ENCODE measurements at places on chromosomes 1 and 21. TPM values are rescaled to one million over a fixed set of nuclear protein-coding genes. Genes with fewer than 3 reads are reported as not detected.

DNA sequence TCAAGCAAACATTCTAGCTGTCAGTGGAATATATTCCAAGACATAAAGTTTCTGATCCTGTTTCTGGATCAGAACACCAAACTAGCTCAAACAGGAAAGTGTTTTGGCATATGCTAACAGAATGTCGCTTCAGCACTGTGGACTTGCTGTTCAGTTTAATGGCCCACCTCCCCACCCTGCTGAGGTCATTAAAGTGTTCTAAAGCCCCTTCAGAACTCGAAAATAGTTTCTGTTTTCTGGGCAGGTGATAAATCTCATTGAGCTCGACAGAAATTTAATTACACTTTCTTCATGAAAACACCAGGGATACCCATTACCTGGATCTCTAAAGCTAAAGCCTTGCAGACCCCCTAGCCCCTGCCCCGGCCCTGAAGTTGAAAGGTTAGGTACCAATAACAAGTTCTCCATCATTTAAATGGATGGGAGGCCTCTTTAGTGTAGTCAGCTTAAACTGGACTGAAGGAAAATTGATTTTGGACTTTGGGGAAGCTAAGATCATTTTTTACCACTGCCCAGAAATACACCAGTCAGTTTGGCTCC lies 3.9 kb upstream of the C1orf105 start:
- peak overlapping the region; percentile 31 for H3K27ac ChIP-seq
- H3K27me3 ChIP-seq, result no peaks in the 10 kb centered on the region
- no peaks in the 10 kb centered on the region for H3K36me3 ChIP-seq

- peak; percentile 18 for DNase-seq
- H3K4me3 ChIP-seq, result no peak overlapping the region
- H3K36me3 ChIP-seq, result no peaks in the 10 kb centered on the region
- peaks cover 38% of the 10 kb centered on the region for H3K27me3 ChIP-seq
- no peak overlapping the region for H3K27ac ChIP-seq
Measured at GRCh38 chr1:119885903-119886783, 10.2 kb downstream of the ADAM30 start.

DNA sequence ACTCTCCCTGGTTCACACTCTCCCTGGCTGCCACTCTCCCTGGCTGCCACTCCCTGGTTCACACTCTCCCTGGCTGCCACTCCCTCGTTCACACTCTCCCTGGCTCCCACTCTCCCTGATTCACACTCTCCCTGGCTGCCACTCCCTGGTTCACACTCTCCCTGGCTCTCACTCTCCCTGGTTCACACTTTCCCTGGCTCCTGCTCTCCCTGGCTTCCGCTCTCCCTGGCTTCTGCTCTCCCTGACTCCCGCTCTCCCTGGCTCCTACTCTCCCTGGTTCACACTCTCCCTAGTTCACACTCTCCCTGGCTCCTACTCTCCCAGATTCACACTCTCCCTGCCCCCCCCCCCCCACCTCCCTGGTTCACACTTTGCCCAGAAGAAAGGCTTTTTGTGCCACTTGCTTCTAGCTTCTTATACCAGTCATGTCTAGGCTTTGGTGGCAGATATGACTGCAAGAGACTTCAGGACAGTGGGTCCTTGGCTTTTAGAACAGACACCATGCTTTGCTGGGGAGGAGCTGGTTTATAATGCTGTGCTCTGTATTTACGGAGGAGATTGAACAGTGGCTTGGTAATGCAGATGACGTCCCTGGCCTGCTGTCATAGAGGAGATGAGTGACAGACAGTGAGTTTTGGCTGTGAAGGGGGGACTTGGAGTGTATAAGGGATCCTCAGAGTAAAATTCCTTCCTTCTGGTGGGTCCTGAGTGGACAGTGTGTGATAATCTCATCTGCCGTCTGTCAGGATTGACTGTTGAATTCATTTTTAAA lies 17.0 kb downstream of the COQ8A start:
- H3K27me3 ChIP-seq, result no peaks in the 10 kb centered on the region
- no peak overlapping the region for H3K4me3 ChIP-seq
- H3K27ac ChIP-seq, result no peak overlapping the region
- H3K4me1 ChIP-seq, result no peaks in the 10 kb centered on the region
- no peak for DNase-seq

- H3K4me3 ChIP-seq, result no peak overlapping the region
- H3K27ac ChIP-seq, result no peak overlapping the region
- H3K4me1 ChIP-seq, result peaks cover 9% of the 10 kb centered on the region
- no peaks in the 10 kb centered on the region for H3K36me3 ChIP-seq
Measured at GRCh38 chr1:70355920-70356319, 1.4 kb upstream of the ANKRD13C start.

Gene DMRTA2
- not detected for total RNA-seq

DNA sequence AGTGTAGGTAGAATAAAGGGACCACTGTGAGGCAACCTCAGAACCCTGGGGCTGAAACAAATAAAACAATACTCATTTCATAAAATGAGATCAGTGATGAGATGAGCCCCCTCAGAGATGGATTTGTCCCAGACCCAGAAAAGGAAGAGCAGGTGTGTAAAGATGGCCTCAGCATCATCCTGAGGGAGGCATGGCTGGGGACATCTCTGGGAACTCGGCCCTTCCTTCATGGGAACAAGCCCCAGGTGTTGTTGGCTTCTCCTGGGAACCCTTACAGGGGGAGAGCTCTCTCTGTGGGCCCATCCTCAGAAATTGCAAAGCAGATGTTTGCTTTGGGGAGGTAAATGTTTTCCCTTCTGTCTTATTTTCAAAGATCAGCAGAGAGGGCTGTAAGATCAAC lies 133.2 kb upstream of the USP24 start:
- DNase-seq, result no peak
- no peak overlapping the region for H3K4me3 ChIP-seq
- no peak overlapping the region for H3K27ac ChIP-seq
- H3K36me3 ChIP-seq, result no peaks in the 10 kb centered on the region
- H3K27me3 ChIP-seq, result no peaks in the 10 kb centered on the region

- H3K27me3 ChIP-seq, result no peaks in the 10 kb centered on the region
- H3K36me3 ChIP-seq, result no peaks in the 10 kb centered on the region
- DNase-seq, result no peak
- no peak overlapping the region for H3K4me3 ChIP-seq
Measured at GRCh38 chr1:162333991-162334390, 42.7 kb downstream of the SPATA46 start.

Gene ADAMTS5
- total RNA-seq, result 0.05 TPM

DNA sequence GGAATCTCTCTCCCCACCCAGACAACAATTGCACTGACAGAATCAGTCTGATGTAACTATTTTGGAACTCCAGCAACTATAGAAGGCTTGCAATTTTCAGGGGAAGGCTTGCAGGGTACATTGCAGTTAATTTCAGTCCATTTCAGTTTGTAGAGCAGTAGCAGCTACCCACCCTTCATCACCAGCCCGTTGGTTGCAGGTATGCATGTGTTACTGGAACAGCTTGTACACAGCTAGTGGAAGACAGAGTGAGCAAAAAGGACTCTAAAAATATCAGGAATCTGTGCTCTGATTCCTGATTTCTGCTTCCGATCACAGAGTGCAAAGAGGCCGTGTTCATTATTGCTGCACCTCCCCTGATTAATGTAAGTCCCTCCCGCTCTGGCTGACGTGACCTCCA lies 449.0 kb downstream of the NPHP4 start:
- H3K27ac ChIP-seq, result no peak overlapping the region
- no peaks in the 10 kb centered on the region for H3K27me3 ChIP-seq
- no peaks in the 10 kb centered on the region for H3K36me3 ChIP-seq
- H3K4me1 ChIP-seq, result no peaks in the 10 kb centered on the region
- DNase-seq, result no peak

DNA sequence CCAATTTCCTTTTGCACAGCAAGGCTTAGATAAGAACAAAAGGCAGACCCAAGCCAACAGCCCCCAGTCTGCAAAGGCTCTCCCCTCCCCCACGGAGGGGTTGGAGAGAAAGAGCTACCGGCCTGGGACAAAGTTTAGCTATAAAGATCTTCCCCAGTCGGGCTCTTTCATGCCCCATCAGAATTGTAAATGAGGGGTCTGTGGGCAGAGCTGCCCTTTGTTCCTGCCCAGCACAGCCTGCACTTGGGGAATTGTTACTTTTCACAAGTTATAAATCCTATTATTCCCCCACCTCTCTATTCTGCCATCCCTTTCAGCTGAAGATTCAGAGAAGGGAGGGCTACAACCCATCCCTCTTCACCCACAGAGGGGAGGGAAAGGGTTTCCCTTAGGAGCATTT lies 3.5 kb downstream of the MYCL start:
- H3K36me3 ChIP-seq, result no peaks in the 10 kb centered on the region
- peaks cover 13% of the 10 kb centered on the region for H3K4me1 ChIP-seq
- H3K4me3 ChIP-seq, result no peak overlapping the region
- no peak overlapping the region for H3K27ac ChIP-seq
- peaks cover 15% of the 10 kb centered on the region for H3K27me3 ChIP-seq

DNA sequence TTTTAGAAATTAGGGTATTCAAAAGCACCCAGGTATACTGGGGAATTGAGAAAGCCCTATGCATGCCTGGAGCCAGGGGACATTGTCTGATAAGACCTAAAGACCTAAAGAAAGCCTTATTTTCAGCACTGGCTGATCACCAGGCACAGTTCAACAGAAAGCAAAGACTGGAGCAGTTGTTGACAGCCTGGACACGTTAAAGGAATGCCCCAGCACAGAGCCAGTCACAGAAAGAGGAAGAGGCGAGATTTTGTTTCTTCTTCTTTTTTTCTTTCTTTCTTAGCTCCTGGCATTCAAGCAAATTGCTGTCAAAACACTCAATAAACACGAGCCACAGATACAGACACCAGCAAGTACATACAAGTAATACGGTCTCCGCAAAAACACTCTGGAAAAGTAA lies 40.4 kb downstream of the RNF187 start:
- H3K4me1 ChIP-seq, result no peaks in the 10 kb centered on the region
- H3K27me3 ChIP-seq, result no peaks in the 10 kb centered on the region
- no peaks in the 10 kb centered on the region for H3K36me3 ChIP-seq
- no peak overlapping the region for H3K4me3 ChIP-seq
- DNase-seq, result no peak
- no peak overlapping the region for H3K27ac ChIP-seq

Gene ATP1A4
- total RNA-seq, result not detected

GRCh38 chr1:167564612-167565270 lies 11.2 kb upstream of the CREG1 start:
- no peaks in the 10 kb centered on the region for H3K4me1 ChIP-seq
- no peak for DNase-seq
- no peak overlapping the region for H3K27ac ChIP-seq
- no peak overlapping the region for H3K4me3 ChIP-seq
- no peaks in the 10 kb centered on the region for H3K36me3 ChIP-seq

- DNase-seq, result no peak
- no peak overlapping the region for H3K27ac ChIP-seq
- H3K4me1 ChIP-seq, result no peaks in the 10 kb centered on the region
- no peaks in the 10 kb centered on the region for H3K36me3 ChIP-seq
- no peaks in the 10 kb centered on the region for H3K27me3 ChIP-seq
Measured at GRCh38 chr1:237976331-237976730, 85.6 kb upstream of the ZP4 start.

DNA sequence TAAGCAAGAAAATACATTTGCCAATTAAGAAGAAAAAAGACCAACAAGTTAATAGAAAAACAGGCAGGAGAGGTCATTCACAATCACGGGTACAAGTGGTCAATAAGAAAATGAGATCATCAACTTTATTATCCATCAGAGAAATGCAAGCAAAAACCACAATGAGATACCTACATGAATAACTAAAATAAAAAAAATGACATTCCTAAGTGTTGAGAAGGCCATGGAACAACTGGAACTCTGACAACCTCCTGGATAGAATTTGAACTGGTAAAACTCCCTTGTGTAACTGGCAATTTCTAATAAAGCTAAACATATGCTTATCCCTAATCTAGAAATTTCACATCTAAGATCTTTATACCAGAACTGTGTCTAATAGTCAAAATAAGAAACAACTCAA lies 135.4 kb upstream of the BACE2 start:
- no peak overlapping the region for H3K4me3 ChIP-seq
- no peaks in the 10 kb centered on the region for H3K27me3 ChIP-seq
- no peaks in the 10 kb centered on the region for H3K36me3 ChIP-seq
- no peaks in the 10 kb centered on the region for H3K4me1 ChIP-seq

DNA sequence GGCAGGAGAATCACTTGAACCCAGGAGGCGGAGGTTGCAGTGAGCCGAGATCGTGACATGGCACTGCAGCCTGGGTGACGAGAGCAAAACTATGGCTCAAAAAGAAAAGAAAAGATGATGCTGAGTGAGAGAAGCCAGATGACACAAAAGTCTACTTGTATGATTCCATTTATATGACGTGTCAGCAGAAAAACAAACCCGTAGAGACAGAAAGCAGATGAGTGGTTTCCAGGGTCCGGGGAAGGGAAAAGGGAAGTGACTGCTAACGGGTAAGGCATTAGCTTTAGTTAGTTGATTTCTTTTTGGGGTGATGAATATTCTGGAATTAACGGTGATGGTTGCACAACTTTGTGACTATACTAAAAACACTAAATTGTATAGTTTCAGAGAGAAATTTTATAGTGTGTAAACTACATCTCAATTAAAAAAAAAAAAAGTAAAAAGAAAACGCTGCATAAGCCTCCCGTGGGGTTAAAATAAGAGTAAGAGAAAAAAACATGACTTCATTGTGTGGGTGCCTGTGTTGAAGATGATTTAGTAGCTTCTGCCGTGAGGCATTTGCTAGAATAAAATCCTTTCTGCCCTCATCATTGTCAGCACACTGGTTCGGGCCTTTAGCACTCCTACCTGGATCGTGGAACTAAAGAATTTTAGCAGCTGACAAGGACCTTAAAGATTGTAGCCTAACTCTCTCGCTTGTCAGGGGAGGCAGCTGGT lies 24.7 kb upstream of the ATP5PO start:
- H3K27me3 ChIP-seq, result no peaks in the 10 kb centered on the region
- no peaks in the 10 kb centered on the region for H3K36me3 ChIP-seq
- DNase-seq, result no peak
- H3K27ac ChIP-seq, result peak overlapping the region; percentile 23
- no peak overlapping the region for H3K4me3 ChIP-seq

GRCh38 chr1:66350001-66350547 lies 183.9 kb upstream of the SGIP1 start:
- H3K4me1 ChIP-seq, result no peaks in the 10 kb centered on the region
- H3K27ac ChIP-seq, result no peak overlapping the region

DNA sequence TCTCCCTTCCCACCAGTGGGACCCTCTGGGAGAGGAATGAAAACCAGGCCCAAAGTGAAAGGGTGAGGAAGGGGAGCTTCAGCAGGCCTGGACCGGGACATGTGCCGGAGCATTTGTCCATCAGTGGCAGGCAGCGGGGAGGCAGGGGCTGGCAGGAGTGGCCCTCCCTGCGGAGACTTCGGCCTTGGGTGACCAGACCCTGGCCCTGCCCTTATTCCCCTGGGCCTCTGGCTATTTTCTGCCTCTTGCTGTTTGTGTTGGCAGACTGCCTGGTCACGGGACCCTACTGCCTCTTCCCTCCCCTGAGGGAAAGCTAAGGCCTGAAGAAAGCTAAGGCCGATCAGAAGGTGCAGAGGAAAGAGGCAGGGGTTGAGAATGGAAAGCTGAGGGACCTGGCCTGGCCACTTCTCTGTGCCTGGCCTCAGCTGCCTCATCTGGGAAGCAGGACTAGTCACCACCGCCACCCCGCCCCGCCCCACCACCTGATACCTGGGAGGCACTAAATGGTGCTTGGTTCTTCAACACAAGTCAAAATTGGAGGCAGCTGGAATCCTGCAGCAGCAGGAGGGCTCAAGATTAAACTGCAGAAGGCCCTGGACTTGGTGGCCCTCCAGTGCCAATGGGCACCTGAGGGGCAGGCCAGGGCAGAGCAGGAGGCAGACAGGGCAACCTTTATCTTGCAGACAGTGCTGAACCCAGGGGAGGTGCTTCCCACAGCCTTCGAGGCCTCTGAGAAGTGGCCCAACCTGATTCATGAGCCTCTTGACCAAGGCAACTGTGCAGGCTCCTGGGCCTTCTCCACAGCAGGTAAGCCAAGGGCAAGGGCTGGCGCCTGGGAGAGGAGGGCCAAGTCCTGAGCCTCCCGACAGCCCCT lies 7.9 kb downstream of the TINAGL1 start:
- DNase-seq, result no peak
- H3K36me3 ChIP-seq, result no peaks in the 10 kb centered on the region
- H3K27me3 ChIP-seq, result no peaks in the 10 kb centered on the region
